Anterior cingulate cortex (tissue), 58 donors: ENCODE measurements at places on chromosomes 7 and 10.

GRCh38 chr10:43128331-43128730, 9.9 kb upstream of the CSGALNACT2 start:
- no peak for DNase-seq

DNA sequence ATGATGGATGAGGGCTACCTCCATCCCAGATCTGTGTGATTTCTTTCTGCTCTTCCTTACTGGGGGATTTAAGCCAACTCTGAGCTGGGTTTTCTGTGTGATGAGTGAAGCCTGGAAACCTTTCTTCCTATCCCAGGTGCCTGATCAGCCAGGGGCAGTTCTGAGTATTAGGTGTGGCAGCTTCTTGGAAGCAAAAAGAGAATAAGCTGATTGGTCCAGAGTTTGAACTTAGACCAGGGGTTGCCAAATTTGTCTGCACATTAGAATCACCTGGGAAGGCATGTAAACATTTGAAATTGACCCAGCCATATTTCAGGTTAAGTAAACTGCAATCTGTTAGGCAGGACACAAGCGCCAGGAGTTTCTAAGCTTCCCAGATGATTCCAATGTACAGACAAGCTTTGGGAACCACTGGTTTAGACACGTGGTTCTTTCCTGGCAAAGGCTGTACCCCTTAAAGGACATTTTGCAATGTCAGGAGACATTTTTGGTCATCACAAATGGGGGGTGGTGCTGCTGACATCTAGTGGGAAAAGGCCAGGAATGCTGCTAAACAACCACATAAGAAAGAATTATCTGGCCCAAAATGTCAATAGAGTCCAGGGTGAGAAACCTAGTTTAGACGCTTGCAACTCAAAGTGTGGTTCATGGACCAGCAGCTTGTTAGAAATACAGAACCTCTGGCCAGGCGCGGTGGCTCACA, 160.5 kb upstream of the GHITM start:
- no peak for DNase-seq

DNA sequence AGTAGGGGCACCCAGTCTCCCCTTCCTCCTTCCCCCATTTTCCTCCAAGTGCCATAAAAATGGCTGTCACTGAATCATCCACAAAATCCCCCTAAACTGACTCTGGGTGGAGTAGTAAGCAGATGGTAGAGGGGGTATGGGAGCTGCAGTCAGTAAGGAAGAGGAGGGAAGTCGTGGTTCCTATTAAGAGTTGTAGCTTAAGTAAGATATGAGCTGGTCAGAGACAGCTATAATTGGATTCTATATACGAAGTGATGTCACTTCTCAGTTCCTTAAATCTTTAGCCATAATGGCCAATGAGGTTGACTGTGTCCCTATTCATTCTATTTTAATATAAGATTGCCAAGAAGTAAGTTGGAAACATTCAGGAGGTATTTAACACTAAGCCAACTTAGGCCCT, 131.7 kb downstream of the SLC16A9 start:
- no peak for DNase-seq

- DNase-seq, result no peak
Observed at GRCh38 chr10:45404087-45404769, 30.2 kb downstream of the ALOX5 start.

DNA sequence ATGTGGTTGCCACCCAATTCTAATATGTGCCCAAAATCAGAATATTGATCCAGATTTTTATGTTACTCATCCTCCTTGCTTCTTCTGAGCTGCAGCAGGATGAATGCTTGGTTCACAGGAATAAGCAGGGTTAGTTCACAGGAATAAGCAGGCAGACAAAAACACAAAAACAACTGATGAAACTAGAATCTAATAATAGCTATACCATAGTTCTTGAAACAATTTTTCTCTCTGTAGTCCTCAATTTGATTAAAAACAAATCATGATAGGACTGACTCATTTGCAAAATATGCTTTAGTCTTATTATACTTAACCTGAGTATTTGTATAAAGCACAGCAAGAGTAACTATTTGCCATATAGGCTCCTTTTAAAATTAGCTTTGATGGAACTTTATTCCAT, 24.4 kb upstream of the ARHGAP12 start:
- no peak for DNase-seq

DNA sequence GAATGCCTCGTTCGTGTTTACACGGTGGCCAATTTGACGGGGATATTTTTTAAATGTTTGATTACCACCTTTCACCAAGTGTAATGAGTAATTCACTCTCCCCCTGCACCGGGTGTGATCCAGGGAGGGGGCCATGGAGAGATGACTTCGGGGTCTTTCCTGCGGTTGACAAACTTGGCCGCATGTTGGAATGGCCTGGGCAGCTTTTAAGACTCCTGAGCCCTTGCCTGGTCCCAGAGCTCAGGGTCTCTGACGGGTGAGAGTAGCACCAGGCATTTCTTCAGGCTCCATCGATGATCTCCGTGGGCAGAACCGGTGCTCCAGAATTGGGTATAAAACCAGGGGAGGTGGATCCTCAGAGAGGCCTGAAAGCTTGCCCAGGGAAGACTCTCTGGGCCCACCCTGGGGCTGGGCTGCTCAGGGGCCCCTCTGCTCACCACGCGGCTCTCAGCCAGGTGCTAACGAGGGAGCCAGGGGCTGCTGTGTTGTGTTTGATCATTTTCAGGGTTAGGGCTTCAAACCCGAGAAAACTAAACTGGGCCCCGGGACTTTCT, 882 bp downstream of the ZNF282 start:
- DNase-seq, result no peak

- DNase-seq, result no peak
Observed at GRCh38 chr7:92790992-92791391, 45.4 kb downstream of the CDK6 start.

GRCh38 chr10:30453764-30454527, 20.0 kb downstream of the MAP3K8 start:
- DNase-seq, result no peak
